Body of pancreas (tissue), 4 donors: ENCODE measurements at places on chromosomes 12 and 14.

DNA sequence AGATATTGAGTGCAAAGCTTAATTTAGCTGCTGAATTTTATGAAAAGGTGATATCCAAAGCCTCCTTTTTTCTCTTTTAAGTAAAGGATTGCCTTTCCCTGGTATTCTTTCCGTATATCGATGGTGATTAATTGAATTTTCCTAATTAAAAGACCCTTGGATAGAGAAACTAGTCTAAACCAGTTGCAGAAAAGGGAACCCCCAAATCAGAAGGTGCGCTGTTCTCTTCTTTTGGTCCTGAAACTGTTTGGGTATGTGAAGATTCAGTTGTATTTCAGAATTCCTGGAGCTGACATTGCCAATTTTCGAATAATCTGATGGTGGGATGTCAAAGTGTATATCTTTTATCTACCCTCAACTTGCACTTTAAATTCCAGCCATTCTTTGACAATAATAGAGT lies 1.9 kb downstream of the GPHN start:
- no peak for DNase-seq

GRCh38 chr12:78645956-78646355 lies 218.6 kb upstream of the SYT1 start:
- no peak for DNase-seq

DNA sequence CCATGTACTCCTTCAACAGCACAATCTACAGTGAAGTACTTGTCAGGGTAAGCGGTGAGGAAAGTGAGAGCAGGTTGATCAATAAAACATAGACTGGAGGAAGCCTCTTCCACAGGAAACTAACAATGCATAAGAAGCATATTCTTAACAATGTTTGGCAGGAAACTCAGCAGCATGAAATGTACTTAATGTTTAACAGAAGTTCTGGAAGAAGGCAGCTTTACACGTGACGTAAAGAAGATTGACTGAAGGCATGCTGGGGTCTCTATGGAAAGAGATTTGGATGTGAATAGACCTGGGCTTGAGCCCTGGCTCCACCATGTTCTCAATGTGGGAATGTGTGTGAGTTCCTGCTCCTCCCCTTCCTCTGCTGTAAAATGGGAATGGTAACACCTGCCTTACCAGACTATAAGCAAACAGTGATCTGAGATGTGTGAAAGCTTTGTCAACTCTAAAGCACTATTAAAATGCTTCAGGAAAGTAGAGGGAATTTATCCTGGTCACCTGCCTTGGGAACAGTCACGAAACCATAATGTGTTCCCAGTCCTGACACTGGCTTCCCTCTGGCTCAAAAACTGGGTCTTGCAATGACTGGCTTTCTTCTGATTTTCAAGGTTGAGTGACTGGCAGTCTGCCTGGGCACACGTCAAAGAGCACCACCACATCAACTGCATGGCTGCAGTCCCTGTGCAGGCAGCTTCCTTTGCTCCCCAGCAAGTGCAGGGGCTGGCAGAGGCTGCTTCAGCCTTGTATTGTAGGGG lies 384.6 kb downstream of the APAF1 start:
- DNase-seq = peak; percentile 72

DNA sequence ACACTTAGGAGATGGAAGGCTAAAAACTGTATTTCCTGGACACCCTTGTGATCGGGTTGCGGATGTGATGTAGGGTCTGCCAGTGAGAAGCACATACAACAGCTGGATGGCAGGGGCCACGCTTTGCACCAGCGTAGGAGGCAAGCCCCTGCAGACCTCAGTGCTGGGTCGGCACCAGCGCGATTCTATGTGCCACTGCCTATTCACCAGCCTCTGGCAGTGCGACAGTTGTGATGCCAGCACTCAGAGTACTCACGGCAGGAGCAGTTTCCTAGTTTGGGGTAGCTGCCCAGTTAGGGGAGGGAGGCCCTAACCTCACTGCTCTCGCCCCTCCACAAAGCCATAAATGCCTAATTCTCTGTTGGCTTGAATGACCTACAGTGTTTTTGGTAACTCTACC lies 31.6 kb downstream of the SPTLC2 start:
- DNase-seq = no peak

DNA sequence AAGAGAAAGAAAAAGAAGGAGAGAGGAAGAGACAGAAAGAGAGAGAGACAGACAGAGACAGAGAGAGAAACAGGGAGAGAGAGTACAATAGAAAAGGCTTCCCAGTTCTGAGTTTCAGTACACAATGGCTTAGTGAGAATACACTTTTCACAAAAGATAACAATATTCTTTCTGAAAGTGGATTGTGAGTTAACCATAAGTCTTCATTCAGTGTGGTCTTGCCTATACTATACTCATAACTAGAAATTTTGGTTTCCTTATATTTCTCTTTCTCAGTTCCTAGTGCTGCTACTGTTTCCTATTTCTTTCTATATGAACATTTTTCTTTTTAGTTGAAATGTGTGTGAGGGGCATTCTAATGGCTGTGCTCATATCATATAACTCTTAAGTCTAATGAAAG lies 9.3 kb downstream of the CD163L1 start:
- no peak for DNase-seq

- DNase-seq = peak; percentile 37
Observed at GRCh38 chr14:103398427-103399195, 13.4 kb downstream of the MARK3 start.

GRCh38 chr14:20356422-20356821 lies 13.0 kb downstream of the PARP2 start:
- no peak for DNase-seq

DNA sequence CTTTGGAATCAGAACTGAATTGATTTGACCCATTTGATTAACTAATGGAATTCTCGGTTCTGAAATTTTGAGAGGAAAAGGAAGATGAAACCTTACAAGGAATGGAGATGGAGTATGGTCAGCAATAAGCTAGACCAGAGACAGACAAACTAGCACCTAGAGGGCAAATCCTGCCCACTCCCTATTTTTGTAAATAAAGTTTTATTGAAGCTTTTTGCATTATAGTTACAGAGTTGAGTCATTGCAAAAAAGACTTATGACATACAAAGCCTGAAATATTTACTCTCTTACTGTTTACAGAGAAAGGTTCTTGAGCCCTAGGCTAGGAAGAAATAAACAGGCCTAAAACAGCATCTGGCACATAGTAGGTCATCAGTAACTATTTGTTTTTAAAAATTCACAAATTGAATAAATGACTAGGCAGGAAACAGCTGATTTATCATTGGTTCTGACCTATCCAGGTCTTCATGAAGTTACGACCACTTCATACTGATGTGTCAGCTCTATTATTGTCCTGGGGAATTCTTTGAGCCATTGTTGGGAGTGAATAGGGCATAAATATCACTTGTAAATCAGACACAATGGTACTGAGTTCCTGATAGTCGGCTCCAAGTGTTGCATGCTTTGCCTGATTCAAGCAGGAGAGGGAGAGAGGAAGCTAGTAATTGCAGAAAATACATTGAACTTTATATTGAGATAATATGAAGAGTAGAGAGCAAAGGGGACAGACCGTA lies 14.6 kb upstream of the STAB2 start:
- no peak for DNase-seq

DNA sequence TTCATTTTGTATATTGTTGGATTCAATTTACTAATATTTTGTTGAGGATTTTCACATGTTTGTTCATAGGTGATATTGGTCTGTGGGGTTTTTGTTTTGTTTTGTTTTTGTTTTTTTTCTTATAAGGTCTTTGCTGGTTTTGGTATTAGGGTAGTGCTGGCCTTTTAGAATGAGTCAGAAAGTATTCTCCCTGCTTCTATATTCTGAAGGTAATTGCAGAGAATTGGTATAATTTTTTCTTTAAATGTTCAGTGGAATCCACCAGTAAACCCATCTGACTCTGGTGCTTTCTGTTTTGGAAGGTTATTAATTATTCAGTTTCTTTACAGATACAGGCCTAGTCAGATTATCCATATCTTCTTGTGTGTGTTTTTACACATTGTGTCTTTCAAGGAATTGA lies 8.9 kb downstream of the TOGARAM1 start:
- DNase-seq = no peak

GRCh38 chr12:126772171-126772864 lies 1494.7 kb upstream of the TMEM132C start:
- peak; percentile 8 for DNase-seq

GRCh38 chr12:132461526-132461925 lies 28.4 kb upstream of the FBRSL1 start:
- DNase-seq = no peak

GRCh38 chr12:9707864-9708808 lies 24.8 kb downstream of the CLECL1 start:
- peak; percentile 57 for DNase-seq

DNA sequence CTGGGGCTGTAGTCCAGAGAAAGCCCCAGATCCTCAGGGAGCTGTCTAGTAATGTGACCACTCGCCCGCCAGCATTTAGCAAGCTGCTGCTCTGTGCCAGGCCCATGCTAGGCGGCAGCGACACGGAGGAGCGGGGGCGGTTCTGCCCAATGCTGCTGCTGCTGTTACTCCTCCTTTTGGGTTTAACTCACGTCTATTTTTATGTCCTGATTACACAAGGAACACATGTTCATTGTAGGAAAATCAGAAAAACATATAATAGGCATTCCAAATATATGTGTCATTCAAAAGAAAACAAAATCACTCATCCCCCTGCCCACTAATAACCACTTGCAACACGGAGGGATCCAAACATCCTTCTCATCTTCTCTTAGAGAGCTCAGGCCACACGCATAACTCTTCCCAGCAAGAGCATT lies 30.4 kb downstream of the CCDC92 start:
- DNase-seq = no peak

DNA sequence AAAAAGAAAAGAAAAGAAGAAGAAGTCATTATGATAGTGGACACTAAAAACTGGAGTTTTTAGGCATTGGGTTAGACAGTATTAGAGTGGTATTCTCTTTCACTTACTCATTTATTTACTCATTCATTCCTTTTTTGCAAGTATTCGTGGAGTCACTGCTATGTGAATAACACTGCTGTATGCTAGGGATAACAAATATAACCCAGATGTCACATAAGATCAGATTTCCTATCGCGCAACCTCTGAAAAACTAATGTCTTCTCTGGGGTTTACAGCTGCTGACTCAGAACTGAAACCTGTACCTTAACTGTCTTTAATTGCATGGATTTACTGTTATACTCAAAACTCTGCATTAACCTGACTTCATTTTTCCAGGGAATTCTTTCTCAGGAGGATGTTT lies 353.7 kb downstream of the LRIG3 start:
- DNase-seq = no peak

- DNase-seq = no peak
Observed at GRCh38 chr14:92175811-92176210, 54.0 kb downstream of the CPSF2 start.

GRCh38 chr12:47739979-47740378 lies 14.7 kb upstream of the ENDOU start:
- DNase-seq = no peak

DNA sequence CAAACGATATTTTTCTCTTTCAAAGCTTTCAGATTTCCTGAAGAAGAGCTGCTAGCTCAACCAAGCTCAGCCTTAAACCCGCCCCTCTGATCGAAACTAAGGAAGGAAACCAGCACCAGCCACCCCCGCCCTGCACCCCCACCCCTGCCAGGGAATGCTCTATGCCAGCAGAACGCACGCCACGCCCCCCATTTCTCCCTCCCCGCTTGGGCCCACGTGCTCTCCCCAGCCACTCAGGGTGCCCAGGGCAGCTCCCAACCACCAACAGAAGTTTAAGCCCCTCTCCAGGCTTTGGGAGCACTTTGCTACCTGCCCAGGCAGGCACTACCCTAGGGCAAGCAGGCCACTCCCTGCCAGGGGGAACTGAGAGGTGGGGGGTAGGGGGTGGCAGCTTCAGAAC lies 18.8 kb upstream of the KRT78 start:
- DNase-seq = peak; percentile 45

- no peak for DNase-seq
Observed at GRCh38 chr12:112166051-112167015, 41.0 kb downstream of the TRAFD1 start.
